Jurkat, Clone E6-1 (cell line): ENCODE measurements at places on chromosomes 16 and 17.

GRCh38 chr17:35731239-35731916, at the start of gene RASL10B:
RASL10B (plus strand) TSS chr17:35731639; CDS start chr17:35735185, 3,546 bp downstream.
- no peak for DNase-seq

GRCh38 chr17:1490643-1491442, 1.6 kb downstream of the MYO1C start:
- peak; percentile 27 for DNase-seq

DNA sequence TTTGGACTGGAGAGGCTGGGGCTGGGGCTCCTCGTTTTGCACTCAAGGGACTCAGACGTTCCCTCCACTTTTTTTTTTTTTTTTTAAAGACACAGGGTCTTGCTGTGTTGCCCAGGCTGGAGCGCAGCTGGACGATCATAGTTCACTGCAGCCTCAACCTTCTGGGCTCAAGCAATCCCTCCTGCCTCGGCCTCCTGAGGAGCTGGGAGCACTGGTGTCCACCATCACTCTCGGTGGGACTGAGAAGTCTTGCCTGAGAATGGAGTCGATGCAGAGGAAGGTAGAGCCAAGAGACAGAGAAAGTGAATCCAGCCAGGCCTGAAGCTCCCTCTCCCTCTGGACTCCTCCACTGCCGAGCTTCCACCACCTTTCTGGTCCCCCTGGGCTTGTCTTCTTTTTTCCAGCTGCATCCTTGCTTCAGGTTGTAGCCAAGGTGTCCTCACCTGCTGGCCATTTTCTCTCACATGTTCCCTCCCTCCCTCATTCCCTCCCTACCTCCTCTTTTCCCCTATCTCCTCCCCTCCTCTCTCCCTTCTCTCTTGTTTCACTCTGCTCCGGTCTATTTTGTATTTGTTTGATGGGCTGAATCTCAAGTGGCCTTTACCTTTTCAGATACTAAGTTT, 233.8 kb downstream of the SNX29 start:
- DNase-seq: no peak

- DNase-seq: no peak
Observed at GRCh38 chr16:12426122-12426521, 377.6 kb downstream of the CPPED1 start.

DNA sequence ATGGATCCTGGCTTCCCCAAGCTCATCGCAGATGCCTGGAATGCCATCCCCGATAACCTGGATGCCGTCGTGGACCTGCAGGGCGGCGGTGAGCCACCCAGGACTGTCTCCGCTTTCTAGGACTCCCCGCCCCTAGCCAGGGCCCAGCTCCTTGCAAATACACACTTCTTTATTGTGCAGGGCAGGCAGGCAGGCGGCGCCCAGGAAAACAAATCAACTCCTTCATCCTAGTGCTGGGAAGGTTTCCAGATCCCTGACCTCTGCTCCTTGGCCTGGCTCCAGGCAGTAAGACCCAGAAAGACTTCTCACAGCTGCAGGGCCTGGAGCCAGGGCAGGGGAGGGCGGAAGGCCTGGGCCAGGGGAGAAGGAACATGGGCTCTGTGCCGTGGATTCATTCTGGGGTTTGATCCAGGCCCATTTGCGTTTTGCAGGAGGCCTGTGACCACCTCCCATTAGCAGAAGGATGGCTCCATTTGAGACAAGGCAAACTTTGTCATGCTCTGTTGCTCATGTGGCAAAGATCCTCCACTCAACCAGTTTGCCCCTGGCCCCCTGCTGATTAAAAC, 6.0 kb upstream of the LPCAT2 start:
- DNase-seq: no peak

- no peak for DNase-seq
Observed at GRCh38 chr17:37752482-37752881, 7.6 kb upstream of the HNF1B start.

DNA sequence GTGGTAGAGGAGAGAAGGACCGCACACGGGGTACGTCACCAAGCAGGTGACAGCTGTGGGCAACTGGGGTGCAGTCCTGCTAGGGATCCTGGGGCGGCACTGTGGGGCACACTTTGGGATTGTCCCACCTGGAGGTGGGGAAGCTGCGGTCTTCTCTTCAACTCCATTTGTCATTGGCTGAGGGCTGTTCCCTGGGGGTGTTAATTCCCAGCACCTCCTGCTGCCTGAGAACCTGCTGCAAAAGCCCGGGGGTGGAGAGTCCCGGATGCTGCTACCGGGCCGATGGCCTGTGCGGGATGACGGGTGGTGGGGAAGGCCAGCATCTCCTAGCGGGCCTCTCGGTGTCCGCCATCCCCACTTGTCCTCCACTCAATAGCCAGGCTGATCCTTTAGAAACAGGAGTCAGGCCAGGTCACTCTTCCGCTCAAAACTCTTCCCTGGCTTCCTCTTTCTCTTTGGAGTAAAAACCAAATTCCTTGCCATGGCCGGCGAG, 100.2 kb downstream of the CYLD start:
- no peak for DNase-seq

GRCh38 chr16:3646348-3646920, 8.1 kb upstream of the DNASE1 start:
- no peak for DNase-seq

GRCh38 chr16:12228602-12229499, 252.3 kb downstream of the SNX29 start:
- peak; percentile 37 for DNase-seq

GRCh38 chr17:1030684-1031532, 34.0 kb downstream of the TIMM22 start:
- DNase-seq: no peak

DNA sequence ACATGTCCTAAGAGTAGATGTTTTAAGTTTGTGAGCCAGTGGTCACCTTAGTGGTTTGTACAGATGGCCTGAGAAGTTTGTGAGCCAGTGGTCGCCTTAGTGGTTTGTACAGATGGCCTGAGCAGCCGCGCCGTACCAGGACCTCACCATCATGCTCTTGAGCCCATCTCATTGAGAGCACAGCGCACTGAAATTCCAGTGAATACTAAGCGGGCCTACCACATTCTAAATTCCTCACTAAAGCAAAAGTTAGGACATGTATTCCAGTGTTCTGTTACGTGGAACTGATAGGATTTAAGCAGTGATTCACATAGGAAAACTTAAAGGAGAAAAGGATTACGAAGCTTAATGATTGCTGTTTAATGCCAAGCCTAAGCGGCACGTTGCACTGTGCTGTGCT, 3.9 kb downstream of the USP10 start:
- DNase-seq: no peak

- no peak for DNase-seq
Observed at GRCh38 chr16:78591682-78592103, 492.2 kb downstream of the WWOX start.

- no peak for DNase-seq
Observed at GRCh38 chr16:52584354-52585320, 37.7 kb upstream of the TOX3 start.

- no peak for DNase-seq
Observed at GRCh38 chr17:63153488-63153887, 187.5 kb downstream of the TANC2 start.

DNA sequence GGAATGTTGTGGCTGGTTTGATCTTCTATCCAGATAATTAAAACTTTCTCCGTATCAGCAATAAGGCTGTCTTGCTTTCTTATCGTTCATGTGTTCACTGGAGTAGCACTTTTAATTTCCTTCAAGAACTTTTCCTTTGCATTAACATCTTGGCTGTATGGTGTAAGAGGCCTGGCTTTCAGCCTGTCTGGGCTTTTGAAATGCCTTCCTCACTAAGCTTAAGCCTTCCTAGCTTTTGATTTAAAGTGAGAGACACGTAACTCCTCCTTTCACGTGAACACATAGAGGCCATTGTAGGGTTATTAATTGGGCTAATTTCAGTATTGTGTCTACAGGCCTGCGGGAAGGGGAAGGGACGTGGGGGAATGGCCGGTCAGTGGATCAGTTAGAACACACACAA, 42.9 kb downstream of the MSI2 start:
- DNase-seq: no peak

- no peak for DNase-seq
Observed at GRCh38 chr17:81400154-81400977, 5.1 kb downstream of the BAHCC1 start.

GRCh38 chr16:84768061-84768807, 51.6 kb upstream of the CRISPLD2 start:
- DNase-seq: no peak

DNA sequence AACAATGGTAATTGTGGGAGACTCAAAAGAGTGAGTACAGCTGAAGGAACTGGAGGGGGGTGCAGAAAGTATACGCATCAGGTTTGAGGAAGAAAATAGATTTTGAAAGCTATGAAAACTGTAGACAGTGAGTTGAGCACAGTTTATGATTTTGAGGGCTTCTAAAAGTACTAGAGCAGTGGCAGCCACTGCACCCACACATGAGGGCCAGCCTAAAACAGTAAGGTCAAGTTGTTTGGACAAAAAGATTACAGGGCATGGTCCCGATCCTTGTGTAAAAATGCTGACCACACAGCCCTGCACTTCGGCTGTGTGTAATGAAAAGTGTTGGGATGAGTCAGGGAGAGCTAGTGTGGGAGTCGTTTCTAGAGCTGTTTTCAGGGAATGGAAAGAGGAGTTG, 2282.1 kb downstream of the TP53TG3F start:
- no peak for DNase-seq

DNA sequence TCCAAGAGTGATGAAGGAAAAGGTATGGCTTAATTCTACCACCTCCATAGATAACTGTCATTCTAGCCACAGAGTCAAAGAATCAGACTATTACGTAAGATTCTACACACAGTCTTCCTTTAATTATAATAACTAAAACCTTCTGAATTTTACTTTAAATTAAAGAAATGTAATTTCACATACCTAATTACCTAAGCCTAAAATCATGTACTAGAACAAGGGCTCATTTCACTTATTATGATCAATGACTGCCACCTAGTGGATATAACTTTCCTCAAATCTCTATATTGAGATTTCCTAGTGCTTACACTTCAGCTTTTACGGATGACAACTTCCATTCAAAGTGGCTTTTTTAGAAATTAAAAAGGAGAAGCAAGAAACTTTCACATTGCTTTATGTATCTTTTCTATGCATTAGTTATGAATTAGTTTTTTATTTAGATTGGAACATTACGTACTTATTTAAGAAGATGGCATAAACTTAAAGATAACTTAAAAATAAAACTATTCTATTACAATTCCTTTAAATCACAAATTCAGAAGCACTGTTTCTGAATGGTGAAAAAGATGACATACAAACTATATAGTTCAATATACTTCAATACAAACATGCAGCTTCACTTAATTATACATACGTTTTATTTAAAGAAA, 18.2 kb upstream of the ABCA10 start:
- DNase-seq: peak; percentile 24

DNA sequence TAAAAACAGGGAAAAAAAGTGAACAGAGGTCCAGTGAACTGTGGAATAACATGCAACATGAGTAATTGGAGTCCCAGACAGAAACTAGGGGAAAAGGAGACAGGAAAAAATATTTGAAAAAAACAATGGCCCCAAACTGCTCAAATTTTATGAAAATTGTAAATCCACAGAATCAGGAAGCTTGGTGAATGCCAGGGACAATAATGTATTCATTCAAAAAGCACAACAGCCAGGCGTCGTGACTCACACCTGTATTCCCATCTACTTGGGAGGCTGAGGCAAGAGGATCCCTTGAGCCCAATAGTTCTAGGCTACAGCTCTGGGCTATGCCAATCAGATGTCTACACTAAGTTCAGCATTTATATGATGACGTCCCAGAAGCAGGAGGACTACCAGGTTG, 23.7 kb downstream of the NCOR1 start:
- DNase-seq: no peak

GRCh38 chr17:73586275-73586832, 57.9 kb downstream of the SDK2 start:
- DNase-seq: no peak

GRCh38 chr16:71383054-71383773, 24.7 kb downstream of the CALB2 start:
- no peak for DNase-seq

DNA sequence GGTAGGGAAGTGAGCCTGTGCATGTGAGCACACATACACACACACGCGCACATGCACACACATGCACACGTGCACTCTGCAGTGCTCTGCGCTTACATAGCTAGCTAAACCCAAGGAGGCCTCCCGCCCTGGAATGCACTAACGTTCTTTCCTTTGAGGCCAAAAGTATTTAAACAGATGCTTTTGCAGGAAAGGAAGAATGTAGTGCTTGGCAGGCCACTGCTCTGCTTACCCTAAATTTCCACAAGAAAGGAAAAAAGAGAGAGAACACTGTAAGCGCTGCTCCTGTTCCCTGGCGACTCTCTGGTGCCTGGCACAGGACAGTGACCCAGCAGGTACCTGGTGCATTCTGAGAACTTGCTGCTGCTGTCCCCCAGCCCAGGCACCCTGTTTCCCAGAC, 31.3 kb upstream of the MRPS23 start:
- DNase-seq: no peak

DNA sequence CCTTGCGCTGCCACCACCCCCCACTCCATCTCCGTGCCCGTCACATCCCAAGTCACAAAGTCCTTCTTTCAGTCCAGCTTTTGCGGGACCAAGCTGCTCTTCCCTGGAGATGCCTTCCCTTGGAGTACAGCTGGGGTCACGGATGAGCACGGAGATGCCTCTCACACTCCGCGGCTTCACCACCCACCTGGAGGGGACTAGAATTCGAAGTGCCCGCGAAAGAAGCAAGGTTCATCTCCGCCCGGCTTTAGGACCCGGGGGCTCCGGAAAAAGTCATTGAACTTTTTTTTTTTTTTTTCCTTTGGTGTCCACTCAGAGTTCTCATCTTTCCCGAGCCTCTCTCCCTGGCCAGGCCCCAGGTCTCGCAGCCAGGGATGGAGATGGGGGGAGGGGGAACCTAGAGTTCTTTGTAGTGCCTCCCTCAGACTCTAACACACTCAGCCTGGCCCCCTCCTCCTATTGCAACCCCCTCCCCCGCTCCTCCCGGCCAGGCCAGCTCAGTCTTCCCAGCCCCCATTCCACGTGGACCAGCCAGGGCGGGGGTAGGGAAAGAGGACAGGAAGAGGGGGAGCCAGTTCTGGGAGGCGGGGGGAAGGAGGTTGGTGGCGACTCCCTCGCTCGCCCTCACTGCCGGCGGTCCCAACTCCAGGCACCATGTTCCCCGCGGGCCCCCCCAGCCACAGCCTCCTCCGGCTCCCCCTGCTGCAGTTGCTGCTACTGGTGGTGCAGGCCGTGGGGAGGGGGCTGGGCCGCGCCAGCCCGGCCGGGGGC, at the start of gene FKBP10:
TSS of gene FKBP10 (plus strand) at position 624 of the 771 bp plus-strand sequence. CDS start at position 655, 31 bp downstream.
- no peak for DNase-seq

DNA sequence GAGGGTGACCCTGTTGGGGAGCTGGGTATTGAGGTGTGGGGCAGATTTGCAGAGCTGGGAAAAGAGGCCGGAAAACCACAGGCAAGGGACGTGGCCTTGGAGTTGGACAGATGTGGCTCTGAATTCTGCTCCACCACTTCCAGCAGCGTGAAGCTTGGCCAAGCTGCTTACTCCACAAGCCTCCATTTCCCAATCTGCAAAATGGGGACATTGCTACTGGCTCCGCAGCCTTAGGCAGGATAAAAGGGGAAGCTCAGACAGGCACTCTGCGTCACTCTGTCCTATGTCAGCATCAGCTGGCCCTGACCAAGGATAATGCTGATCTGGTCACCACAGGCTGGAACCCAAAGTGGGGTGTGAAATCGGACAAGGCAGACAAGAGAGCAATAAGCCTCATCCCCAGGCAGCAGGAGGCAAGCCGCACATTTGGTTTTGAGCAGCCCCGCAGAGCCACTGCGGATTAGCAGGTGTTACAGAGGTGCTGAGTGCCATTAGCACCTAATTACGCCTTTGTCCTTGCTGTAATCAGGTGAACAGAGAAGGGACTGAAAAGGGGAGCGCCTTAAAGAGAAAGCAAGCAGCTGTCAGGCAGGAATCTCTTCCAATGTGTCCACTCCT, 54.8 kb downstream of the SDK2 start:
- no peak for DNase-seq
